ENCODE measurements at places on chromosomes 4 and X.

DNA sequence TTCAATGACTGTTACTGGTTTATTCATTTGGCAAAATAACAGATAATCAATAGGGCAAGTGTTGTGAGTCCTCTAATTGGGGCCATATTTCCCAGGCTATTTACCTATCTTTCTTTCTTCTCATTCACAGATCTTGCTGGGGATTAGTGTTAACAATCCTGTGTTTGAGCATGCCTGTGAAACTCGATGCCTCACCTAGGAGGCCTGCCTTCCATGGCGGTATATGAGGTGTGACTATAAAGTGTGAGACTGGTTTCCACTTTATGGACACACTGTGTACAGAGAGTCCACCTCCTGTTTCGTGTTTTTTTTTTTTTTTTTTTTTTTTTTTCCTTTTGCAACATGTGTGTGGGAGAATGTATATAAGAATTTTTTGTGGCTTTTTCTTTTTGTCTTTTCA is 199.3 kb downstream of the BMPR1B start:
- DNase-seq: no peak

DNA sequence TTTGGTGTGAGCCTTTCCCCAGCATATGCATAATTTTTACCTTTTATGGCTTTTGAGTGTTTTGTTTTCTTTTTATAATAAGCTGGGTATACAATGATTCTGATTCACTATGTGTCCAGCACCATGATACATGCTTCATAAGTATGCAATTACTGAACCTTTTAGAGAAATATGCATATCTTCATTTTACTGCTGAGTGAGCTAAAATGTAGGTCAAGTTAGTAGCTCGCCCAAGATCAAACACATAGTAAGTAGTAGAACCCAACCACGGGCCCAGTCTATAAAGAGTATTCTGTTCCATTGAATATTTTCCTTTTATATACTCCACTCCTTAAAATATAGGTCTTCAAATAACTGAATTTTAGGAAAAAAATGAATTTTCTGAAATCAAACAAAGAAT is 362.4 kb upstream of the HTR2C start:
- no peak for DNase-seq

- DNase-seq: no peak
These were observed 144.6 kb upstream of the EDNRA start for GRCh38 chr4:147336252-147336651.

GRCh38 chr4:22463179-22463578 is 52.7 kb downstream of the ADGRA3 start:
- no peak for DNase-seq

GRCh38 chr4:156191044-156191781 is 237.5 kb upstream of the CTSO start:
- no peak for DNase-seq

DNA sequence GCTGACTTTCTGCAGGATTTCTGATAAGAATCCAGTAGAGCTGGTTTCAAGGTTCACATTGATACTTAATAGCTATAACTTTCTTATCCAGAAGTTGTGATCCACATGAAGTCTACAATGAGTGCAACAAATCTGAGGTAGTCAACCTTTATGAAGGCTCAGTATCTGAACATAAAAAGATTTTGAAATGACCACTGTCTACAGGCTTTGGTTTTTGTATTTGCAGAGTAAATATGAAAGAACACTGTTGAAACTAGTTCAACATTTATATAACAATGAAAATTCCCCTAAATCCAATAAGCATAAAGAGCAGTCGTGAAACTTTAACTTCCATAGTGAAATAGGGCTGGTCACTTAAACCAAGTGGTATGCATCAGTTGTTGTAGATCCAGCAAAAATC is 55.6 kb upstream of the RLIM start:
- DNase-seq: no peak

DNA sequence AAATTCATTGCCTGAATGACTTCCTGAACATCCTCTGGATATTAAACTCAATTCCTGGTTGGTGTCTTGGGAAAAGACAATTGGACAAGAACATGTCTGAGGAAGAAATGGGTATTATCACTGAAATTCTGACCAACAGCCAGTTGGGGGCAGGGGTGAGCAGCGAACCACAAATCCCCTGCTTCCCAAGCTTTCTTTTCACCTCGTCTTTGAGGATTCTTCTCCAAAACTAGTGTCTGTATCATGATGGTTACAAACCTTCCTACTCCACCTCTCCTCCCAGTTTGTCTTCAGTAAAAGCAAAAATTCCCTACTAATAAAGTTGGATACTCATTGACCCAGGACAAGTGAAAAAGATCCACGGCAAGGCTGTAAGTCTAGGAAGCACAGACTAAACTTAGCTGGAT is 48.3 kb upstream of the WDR1 start:
- no peak for DNase-seq

- DNase-seq: no peak
These were observed 11.2 kb upstream of the UBA6 start for GRCh38 chr4:67712000-67712625.

GRCh38 chr4:6946497-6946896 is 36.9 kb downstream of the TBC1D14 start:
- no peak for DNase-seq

DNA sequence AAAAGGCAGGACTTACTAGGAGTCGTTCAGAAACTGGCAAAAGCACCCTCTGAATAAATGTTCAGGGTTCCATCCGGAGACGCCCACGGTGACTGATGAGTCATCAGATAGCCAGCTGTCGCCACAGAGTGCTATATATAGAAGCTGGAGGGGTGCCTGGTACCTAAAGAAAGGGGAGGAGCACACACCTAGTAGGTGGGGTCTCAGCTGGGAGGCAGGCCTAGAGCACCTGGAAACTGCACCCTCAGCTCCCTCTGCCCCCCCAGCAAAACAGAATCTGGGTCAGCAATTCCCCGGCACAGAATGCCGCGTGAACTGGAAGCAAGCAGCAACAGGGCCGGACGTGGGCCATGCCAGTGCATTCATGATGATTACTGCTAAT is 242.0 kb downstream of the BCOR start:
- DNase-seq: no peak

DNA sequence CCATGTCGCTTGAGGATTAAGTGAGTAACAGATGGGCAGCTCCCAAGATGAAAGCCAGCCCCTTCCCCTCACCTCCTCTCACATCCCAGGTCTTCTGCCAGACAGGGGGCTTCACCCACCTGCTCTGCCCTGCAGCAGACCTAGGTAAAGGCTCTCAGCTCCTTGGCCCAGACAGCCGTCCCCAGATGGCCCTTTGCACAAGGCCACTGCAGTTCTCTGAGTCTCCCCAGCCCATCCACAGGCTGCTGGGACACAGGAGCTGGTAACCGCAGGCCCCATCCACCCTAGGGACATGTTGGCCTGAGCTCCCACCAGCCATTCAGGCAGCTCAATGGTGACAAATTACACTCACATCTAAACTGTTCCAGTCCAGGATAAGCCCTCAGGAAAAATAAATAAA is 15.3 kb downstream of the C4orf50 start:
- DNase-seq: no peak

DNA sequence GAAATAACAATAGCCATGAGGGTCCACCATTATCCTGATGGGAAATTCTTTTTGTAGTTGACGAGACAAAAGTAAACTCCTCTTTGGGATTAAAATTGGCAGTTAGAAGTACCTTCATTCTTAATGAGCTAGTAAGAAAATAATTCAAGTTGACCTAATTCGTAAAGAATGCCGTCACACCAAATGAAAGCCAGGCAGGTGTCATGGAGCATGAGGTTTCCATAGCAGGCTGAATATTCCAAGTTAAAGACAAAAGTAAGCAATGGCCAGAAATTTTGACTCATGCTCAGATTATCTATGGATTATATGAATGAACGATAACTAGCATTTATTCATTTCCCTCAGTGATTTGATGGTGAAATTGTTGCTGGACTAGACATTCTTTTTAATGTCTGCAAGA is 192.2 kb upstream of the FAT1 start:
- no peak for DNase-seq

DNA sequence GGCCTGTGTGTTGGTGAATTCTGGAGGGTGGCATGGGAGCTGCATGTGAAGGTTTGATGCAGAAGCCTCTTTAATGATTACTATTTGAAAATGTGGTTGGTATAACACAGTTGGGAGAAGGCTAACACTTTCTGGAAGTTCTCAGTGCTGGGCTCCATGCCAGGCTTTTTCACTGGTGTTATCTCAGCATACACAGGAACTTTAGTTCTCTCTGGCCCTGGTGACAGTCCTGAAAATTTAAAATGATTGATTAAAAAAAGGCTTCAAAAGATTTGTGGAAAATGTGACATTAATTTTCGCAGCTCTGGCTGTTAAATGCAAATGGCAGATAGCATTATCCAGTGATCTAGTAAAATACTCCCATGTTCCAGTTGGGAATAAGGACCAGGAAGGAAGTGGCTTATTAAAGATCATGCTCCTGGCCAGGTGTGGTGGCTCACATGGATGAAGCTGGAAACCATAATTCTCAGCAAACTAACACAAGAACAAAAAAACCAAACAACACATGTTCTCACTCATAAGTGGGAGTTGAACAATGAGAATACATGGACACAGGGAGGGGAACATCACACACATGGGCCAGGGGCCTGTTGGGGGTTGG is 36.6 kb downstream of the DIPK2B start:
- DNase-seq: no peak

- DNase-seq: no peak
These were observed 62.2 kb downstream of the MFAP3L start for GRCh38 chr4:169963998-169964397.

DNA sequence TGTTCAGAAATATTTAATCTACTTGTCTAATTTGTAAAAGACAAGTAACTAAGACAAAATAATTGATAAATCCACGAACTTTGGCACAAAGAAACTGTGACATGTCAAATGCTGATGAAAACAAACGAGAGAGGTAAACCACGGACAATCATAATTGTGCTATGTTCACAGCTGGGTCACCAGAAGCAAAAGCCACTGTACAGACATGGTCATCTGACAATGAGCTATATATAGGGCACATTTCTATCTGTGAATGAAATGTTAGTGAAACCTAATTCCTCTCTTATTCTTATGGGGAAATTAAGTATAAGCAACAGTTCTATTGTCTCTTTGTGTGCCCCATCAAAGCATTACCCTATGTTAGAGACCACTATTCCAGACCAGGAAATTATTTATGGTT is 444.0 kb upstream of the TRAM1L1 start:
- no peak for DNase-seq

DNA sequence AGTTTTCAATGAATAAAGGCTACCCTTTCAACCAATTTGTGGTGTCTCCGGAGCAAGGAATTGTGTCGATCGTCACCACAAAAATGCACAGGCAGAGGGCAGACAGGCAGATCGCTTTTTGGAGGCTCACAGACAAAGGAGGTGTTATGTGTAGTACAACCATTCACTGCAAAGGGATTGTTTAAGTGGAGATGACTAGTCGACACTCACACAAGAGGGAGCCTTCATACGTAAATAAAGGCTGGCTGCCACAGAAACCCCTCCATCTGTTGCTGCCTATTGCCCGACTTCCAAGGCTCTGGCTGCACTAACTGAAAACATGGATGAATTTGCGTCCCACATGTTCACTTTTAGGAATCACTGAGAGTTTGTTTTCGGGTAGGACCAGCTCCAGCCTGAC is 281.1 kb downstream of the NKX6-1 start:
- no peak for DNase-seq

GRCh38 chrX:63350465-63350877 is 661 bp downstream of the SPIN4 start:
- no peak for DNase-seq

DNA sequence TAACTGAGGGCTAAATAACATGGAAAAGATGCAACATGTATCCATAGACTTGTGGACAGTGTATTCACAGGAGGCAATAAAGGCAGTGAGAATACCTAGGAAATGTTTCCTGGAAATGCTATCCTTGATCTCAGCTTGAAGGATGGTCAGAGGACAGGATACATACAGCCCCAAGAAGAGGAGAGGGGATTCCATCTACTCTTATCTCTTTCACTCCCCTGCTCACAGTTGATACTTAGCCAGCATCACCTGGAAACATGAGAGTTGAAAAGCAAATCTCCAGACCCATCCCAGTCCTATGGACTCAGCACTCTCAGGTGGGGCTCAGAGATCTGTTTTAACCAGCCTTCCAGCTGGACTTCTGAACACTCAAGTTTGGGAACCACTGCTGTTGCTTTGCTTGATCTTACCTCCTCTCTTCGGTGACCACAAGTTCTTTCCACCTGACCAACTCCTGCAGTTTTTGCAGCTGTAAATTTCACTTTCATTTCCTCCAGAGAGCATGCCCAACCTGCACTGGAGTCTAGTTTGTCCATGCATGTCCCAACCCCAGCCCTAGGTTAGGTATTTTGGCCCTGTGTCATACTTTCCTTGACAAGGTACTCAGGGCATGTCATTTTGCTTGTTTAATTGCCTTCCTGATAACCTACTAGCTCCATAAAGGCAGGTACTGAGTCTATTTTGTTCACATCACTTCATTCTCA is 10.4 kb downstream of the RELL1 start:
- DNase-seq: no peak

- DNase-seq: no peak
These were observed 4.9 kb upstream of the WDFY3 start for GRCh38 chr4:84971319-84971932.

DNA sequence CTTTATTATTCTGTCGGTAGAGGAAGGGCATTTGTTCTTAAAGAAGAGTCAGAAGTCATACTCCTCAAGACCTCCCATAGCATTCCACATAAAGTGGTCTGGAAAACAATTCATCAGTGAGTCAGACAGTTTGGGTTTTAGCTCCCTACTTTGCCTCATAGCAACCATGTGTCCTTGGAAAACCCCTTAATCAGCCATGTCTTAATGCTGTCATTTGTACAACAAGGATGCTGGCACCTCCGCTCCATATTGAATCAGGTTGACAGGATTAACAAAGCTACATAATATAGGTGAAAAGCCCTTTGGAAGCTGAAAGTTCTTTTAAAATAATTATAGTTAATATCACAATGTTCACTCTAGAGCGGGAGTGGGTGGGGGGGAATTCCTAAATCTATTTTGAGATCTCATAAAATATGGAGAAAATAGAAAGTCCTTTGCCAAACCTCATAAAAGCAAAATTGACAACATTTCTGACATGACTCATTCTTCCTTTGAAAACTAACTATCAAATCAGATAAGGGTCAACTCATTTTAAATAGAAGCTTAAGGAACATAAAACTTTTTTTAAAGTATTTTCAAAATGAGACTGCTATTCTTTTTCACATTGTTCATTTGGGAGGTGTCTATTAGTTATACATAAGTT is 37.3 kb upstream of the GUCY1A1 start:
- no peak for DNase-seq

GRCh38 chr4:169103966-169104412 is 93.9 kb upstream of the CBR4 start:
- DNase-seq: no peak

- DNase-seq: no peak
These were observed 37.0 kb downstream of the HPGDS start for GRCh38 chr4:94305466-94306225.

DNA sequence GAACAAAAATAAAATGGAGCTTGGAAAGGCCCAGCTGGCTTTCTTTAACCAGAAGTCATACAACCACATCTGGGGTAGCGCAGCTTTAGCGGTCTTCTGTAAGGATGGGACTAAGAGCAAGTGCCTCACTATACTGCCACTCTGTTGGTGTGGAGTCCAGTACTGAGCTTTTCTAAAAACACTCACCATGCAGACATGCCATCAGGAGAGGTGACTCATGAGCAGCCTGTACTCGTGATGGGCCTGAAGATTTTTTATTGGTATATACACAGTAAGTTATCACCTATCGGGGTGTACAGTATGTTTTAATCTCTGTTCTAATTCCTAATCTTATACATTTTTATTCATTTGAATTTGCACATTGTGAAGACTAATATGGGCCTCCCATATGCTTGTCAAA is 9.6 kb downstream of the PPP3CA start:
- DNase-seq: no peak

Measured in BJ (cell line).